NCI-H774 (cell line): ENCODE measurements at places on chromosomes 6 and 20.

DNA sequence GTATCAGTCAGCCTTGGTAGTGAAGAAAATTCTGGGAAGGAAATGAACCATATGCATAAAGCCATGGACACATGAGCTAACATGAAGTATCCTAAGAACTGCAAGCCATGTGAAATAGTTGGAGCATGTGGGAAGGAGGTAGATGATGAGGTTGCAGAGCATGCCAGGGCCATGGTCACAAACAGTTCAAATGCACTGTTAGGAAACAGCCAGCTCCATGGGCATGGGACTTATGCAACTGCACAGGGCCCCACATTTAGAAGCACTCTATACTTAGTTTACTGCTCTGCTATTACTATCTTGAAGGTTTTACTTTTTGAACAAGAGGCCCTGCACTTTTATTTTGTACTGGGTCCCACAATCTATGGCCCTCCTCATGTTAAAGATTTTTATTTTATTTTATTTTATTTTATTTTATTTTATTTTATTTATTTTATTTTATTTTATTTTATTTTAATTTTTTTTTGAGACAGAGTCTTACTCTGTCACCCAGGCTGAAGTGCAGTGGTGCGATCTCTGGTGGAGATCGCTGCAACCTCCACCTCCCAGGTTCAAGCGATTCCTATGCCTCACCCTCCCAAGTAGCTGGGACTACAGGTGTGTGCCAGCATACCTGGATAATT lies 169.1 kb downstream of the IBTK start:
- DNase-seq = no peak

GRCh38 chr6:56146086-56146485 lies 101.3 kb downstream of the COL21A1 start:
- DNase-seq = no peak

GRCh38 chr6:138522611-138523010 lies 23.3 kb upstream of the NHSL1 start:
- no peak for DNase-seq

DNA sequence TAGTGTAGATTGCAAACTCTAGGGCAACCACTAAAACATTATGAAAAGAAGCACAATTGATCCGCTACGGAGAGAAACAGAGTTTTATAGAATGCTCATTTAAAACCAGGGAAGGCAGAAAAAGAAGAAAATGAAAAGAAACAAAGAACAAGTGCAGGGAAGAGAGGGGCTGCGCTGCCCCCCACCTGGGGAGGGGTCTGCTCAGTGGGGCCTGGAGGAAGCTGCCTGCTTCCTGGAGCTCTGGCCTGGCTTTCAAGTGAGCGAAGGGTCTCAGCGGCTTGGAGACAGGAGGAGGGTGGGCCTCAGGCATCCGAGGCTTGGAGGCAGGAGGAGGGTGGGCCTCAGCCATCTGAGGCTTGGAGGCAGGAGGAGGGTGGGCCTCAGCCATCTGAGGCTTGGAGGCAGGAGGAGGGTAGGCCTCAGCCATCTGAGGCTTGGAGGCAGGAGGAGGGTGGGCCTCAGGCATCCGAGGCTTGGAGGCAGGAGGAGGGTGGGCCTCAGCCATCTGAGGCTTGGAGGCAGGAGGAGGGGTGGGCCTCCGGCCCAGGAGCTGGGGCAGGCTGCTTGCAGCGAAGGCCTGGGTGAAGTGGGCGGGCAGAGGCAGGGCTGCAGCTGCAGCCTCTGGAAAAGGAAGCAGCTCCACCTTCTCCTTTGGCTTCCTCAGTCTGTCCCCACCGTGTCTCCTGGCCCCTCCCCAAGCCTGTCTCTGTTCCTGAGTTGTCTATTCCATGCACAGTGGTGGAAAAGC lies 406.3 kb downstream of the TAF4 start:
- DNase-seq = no peak

DNA sequence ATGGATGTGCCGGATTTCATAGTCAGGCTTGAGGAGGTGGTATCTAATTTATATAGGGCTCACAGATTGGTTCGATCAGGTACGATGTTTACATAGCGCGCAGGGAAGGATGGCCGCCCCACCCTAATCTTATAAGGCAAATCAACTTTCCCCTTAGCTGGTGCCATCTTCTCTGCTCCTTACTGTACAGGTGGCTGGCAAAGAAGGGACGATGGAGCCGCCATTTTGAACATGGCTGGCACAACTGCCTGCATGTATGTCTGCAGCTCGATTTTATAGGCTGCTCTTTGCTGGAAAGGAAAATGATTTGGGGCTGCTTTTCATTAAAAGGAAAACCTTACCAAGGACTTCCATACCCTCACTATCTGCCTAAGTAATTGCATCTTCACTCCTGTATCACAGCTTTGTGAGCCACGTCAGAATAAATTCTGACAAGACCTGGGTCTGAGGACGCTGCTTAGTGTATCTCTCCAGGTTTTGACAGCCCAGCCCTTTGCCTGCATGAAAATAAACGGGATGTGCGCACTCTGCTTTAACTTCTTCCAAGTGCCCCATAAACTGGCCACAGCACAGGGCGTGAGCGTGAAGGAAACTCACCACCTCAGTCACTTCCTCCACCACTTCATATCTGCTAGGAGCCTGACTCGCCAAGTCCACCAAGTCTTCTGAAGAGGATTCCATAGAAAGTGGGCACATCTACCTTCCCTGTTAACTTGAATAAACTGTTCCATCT lies 109.4 kb upstream of the ARMC2 start:
- no peak for DNase-seq

DNA sequence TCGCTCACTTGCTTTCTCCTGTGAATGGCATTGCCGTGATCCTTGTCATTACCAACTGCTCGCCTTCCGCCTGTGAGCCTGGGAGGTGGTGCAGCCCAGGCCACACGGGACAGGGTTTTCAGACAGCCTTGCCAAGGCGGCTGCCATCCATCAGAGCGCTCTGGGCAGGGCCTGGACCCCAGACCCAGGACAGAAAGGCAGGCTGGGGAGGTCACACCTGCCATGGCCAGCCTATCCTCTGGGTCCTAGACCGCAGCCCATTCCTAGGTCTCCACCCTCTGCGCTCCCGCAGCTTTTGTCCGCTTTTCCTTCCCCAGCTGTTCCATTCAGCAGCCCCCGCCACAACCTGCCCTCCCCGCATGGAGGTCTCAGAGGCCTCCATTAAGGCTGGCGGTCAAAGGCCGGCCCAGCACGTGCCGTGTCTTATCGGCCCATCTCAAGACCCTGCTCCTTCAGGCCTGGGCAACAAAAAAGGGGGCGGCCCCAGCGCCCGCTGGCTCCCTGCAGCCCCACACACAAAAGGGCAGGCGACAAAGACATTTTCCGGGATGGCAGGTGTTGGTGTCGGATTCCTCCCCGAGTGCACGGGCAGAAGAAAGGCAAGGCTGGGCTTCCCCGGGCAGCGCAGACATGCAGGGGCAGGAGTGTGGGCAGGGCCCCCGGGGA lies 28.1 kb downstream of the INSM1 start:
- DNase-seq = no peak

DNA sequence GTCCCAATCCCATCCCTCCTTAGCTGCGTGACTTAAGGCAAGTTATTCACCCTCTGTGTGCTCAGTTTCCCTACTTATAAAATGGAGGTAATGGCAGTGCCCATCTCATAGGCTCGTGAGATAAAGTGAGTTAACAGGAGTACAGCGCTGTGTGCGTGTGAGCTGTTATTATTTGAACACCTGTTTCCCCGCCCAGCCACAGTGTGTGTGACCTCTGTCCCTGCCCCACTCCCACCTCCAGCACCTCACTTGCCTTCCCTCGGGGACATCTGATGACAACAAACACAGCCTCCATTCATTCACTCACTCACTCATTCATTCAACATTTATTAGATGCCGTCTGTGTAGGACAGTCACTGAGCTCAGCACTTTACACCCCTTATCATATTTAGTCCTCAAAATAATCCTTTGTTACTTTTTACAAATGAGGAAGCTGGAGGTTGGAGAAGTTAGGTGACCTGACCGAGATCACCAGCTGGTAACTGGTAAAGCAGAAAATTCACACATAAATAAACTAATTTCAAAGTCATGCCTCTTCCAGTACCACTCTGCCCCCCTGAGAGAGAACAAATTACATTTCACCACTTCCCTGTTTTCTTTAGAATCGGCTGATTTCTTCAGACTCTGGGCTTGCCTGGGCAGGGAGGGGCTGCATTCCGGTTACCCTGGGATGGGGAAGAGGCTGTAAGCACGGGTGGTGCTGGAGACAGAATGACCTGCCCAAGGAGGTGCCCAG lies 58.6 kb downstream of the CPNE5 start:
- DNase-seq = peak; percentile 24
